Stimulated activated CD8-positive, alpha-beta memory T cell treated with anti-CD3 and anti-CD28 coated beads, Interleukin-7, amount 100 ng/mL, for 1 hour (primary cell): ENCODE measurements at places on chromosomes 3 and 15.

DNA sequence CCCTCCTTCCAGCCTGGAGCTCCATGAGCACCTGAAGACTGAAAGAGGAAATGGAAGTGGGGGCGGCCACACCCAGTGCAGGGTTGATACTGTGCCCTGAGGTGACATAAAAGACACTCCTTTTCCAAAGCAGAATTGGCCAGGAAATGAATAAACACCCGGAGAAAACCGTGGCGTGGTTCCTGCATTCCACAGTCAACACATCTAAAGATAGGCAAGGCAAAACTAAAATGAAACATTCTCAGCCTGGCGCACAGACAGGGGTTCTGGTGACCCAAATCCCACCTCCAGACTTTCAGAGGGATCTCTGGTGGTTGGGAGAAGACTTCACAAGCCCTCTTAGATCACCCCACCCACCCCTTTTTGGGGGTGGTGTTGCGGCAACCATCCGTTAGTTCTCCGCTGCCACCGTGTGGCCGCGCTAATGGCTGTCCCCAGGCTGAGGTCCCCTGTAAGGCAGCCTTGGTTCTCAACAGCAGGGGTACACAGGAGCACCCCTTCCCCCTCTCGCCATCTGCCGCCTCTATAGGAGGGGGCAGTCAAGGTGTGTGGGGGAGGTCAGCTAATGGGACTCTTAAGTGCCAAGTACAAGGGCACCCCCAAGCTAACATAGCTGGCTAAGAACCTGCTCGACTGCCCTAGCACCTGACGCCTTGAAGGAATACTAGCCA, 2.5 kb upstream of the MST1R start:
- no peak for DNase-seq

GRCh38 chr3:188202358-188203138, 48.6 kb downstream of the LPP start:
- no peak for DNase-seq

- no peak for DNase-seq
Measured at GRCh38 chr3:186532598-186533072, 11.5 kb downstream of the CRYGS start.

- no peak for DNase-seq
Measured at GRCh38 chr3:34844323-34844620, 795.1 kb upstream of the ARPP21 start.

- no peak for DNase-seq
Measured at GRCh38 chr3:144390786-144391185, 419.2 kb downstream of the DIPK2A start.

GRCh38 chr3:147518465-147518864, 109.3 kb downstream of the ZIC1 start:
- DNase-seq, result no peak

DNA sequence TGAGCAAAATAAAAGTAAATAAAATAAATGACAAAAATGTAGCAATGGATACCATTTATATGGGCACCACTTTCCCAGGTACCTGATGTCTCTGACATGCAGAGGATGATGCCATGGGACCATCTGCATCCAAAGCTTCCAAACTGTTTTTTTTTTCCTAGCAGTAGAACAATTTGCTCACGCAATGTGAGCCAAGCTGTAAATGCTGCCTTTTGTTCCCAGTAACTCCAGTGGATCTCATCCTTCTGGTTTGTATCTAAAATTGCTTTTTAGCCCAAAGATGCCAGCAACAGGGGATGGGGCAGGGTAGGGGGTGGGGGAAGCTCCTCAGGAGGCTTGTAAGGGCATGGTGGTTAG, 32.7 kb downstream of the SLC12A8 start:
- no peak for DNase-seq

GRCh38 chr15:62063825-62064635, 2.7 kb upstream of the C2CD4A start:
- no peak for DNase-seq

GRCh38 chr3:114299941-114300624, 6.3 kb downstream of the TIGIT start:
- no peak for DNase-seq

DNA sequence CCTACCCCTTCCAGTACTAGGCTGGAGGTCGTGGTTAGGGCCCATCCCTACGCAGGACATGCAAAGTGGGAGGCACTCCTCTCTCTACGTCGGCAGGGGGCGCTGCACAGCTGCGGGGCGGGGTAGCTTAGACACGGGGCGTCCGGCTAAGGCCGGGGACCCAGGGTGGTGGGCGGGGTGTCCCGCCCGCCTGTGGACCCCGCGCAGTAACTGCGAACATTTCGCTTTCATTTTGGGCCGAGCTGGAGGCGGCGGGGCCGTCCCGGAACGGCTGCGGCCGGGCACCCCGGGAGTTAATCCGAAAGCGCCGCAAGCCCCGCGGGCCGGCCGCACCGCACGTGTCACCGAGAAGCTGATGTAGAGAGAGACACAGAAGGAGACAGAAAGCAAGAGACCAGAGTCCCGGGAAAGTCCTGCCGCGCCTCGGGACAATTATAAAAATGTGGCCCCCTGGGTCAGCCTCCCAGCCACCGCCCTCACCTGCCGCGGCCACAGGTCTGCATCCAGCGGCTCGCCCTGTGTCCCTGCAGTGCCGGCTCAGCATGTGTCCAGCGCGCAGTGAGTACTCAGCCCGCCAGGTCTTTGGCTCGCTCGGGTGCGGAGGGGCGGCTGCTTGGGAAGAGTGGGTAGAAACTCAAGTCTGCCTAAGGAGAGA, at the start of gene IL12A:
TSS of gene IL12A (plus strand) at position 219 of the 655 bp plus-strand sequence.
- DNase-seq, result peak; percentile 61

DNA sequence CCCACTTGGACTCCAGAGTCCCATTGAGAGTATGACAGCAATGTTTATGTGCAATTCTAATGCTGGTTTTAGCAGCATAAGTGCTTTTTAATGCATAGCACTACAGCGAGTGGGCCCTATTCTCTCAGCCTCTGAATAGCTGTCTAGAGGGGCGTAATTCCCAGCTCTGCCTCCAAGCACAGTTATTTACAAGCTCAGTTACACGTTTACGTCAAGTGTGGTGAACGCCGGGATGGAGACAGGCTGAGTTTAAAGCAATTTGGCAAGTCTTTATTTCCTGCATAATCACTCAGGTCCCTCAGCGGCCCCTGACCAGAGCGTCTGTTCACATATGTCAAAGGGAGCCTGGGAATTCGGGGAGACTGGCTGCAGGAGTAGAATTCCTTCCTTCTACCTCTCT, 43.9 kb downstream of the SOX14 start:
- DNase-seq, result no peak

DNA sequence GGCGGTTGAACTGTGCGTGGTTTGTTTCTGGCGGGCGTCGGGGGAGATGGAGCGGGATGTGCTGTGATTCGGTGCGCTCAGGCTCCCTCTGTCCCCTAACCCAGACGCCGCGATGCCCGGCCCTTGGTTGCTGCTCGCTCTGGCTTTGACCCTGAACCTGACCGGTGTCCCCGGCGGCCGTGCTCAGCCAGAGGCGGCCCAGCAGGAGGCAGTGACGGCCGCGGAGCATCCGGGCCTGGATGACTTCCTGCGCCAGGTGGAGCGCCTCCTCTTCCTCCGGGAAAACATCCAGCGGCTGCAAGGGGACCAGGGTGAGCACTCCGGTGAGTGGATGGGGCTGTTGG, 1.2 kb downstream of the TRH start:
- DNase-seq, result no peak

DNA sequence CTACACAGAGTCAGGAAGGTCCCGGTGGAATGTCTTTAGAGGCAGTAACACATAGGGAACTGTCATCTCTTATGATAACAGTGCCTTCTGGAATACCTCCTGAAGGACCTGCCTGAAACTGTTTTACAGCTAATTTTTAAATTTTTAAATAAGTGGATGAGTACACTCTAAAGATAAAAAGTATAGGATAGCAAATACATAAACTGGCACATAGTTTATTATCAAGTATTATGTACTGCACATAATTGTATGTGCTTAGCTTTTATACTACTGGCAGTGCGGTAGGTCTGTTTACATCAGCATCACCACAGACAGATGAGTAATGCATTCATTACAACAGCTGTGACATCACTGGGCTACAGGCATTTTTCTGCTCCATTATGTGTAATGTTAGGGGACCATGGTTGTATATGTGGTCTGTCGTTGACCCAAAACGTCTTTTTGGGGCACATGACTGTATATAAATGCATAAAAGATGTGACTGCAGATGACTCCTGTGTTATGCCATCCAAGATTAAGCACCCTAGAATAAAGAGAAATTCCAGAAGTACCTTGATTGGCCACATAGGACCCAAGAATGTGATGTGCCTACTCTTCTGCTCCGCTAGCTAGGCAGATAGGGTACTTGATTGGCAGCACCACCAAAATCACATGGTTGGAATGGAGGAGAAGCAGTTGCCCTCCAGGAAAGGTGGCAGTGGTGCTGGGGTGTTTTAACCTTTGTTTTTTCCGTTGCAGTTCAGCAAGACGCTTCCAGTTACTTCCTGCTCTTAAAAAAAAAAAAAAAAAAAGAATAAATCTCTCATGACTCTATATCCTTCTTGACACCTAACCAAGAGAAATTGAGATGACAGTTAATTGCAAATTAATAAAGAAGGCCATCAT, 3.3 kb downstream of the VPS8 start:
- DNase-seq, result no peak

DNA sequence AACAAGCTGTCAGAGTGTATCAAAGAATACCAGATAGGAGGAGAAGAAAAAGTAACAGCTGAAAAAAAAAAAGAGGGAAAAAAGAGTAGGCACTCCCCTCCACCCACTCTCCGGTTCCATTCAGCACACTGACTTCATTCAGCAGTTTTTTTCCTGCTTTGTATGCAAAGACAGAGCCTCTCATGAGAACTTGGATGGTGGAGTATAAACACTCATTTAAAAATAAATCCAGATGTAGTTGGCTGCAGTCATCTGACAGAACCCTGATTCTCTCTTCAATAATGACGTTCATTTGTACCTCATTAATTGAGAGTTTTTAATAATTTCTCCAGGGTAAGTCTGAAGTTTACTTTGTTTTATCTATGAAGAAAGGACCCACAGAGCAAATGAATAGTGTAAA, 81.0 kb downstream of the TMEM108 start:
- DNase-seq, result no peak

DNA sequence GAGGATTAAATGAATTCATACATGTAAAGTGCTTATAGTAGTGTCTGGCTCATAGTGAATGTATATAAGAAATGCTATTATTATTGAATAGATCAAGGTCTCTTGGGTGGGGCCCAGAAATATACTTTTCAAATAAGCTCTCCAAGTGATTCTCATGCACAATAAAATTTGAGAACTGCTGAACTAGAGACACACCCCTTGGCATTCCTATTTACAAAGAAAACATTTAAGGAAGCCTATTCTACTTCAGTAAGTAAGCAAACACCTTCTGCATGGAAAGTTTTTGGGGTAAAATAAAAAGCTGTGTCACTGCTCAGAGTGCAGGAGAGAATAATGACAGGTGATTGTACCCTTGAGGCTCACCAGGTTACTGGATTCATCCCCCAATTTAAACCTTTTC, 75.2 kb downstream of the EOMES start:
- DNase-seq, result no peak

GRCh38 chr3:52230461-52230860, 5.0 kb upstream of the TLR9 start:
- no peak for DNase-seq

DNA sequence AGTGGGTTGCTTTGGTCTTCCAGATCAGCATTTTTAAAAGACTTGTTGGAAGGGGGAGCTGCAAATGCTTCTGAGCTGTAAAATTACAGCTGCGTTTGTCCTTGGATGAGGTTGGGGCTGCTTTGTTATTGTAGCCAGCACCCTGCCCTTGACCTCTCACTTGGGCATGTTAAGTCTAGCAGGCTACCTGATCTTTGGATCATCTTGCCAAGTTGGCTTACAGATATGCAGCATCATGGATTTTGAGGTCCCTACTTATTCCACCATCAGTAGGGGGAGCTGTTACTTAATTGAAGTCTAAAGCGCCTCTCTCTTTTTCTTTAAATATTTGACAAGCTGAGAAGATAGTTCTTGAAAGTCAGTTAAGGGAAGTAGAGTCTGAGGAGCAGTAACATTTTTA, 793.0 kb downstream of the MCTP2 start:
- no peak for DNase-seq

GRCh38 chr3:114857299-114857701, 289.8 kb downstream of the ZBTB20 start:
- DNase-seq, result no peak

GRCh38 chr3:56005196-56005805, 463.0 kb downstream of the ERC2 start:
- no peak for DNase-seq

GRCh38 chr15:29568840-29569532, 253.3 kb downstream of the TJP1 start:
- DNase-seq, result no peak

DNA sequence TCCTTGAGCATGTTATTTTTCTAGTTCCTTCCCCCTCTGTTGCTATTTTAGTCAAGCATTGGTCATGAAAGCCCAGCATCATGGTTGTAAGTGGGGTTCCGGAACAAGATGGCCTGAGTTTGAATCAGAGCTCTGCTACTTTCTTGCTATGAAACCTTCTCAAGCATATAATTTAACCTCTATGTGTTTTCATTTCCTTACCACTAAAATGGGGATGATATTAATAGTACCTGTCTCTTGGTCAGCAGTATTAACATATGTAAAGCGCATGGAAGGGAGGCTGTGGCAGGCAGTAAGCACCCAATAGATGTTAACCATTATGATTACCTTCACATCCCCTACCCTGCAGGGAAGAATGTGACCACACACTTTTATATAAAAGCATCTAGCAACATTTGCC, 14.3 kb upstream of the SPRED1 start:
- no peak for DNase-seq

DNA sequence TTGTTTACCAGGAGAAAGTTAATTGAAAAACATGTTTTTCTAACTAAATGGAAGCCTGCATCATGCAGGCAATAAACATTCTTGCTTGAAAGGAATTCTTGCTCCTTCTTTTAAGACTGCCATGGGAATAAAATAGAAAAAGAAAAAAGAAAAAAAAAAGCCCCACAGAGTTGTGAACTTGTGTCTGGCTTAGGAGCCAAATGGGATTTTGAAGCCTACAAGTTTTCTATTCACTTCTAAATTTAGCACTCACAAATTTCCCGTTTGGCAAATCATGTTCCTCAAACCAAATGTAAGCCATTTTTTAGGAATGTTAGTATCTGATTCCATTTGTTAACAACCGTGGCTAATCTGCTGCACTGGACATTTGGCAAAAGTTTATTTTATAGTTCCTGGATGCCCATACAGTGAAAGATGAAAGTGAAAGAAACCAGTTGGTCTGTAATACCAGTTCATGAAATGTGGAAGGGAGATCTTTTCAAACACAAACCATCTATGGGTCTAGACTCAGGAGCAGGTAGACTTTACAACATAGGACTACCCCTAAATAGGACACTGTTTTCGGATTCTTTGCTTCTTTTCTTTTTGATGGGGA, 133.8 kb upstream of the GMNC start:
- DNase-seq, result no peak

- no peak for DNase-seq
Measured at GRCh38 chr3:151445273-151446001, 15.4 kb downstream of the IGSF10 start.

GRCh38 chr3:188323067-188323842, 169.3 kb downstream of the LPP start:
- DNase-seq, result no peak

GRCh38 chr3:150605998-150606641, 3.0 kb downstream of the SELENOT start:
- DNase-seq, result no peak
